SW 1271 (cell line): ENCODE measurements at places on chromosomes 5 and 9.

DNA sequence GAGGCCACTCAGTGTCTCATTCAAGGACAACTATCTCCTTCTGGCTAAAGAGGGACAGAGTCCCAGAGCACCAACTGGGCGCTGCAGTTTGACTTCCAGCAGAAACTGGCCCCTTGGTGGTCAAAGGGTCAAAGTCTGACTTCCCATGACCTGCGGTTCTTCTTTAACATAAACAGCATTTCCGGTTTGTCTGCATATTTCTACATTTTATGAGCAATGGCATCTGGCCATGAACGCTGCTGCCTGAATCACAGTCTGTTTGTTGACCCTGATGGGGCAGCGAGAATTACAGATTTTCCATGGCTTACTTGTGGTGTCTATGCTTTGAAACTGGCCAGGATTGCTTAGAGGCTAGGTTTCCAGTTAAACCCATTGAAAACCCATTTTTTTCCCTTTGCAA, 1.3 kb downstream of the TNFSF15 start:
- no peak for DNase-seq

- no peak for DNase-seq
Observed at GRCh38 chr5:53782620-53783019, 222.2 kb downstream of the NDUFS4 start.

DNA sequence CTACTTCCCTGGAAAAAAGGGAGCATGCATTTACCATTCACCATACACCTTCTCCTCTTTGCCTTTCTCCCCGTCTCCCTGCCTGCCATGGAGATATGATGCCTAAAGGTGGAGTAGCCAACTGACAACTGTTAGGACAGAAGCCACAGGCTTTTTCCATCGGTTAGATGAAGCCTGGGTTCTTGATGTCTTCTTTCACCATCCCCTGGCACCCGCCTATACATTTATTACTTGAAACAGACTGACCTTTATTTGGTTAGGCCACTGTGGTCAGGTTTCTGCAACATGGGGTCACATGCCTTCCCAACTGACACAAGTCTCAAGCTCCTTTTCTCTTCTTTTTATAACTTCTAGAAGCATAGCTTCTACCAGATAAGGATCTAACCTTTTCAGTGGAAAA, 7.1 kb downstream of the LCP2 start:
- no peak for DNase-seq

DNA sequence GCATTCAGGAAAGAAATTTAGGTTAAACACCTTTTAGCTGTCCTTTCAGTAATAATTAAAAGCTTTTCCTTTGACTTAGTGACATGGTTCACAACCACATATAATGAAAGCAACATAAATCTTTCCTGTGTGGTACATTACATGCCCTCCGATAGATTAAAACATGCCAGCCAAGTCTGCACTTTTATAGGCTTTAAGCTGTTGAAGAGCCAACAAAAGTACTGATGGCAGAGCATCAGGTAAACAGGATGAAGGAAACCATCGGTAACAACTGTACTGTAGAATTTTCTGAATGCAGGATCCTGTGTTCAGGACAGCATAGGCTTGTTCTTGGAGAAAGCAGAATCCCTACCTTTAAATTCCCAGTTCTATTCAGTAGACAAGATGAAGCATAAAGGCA, 226.6 kb downstream of the MLLT3 start:
- DNase-seq, result no peak

DNA sequence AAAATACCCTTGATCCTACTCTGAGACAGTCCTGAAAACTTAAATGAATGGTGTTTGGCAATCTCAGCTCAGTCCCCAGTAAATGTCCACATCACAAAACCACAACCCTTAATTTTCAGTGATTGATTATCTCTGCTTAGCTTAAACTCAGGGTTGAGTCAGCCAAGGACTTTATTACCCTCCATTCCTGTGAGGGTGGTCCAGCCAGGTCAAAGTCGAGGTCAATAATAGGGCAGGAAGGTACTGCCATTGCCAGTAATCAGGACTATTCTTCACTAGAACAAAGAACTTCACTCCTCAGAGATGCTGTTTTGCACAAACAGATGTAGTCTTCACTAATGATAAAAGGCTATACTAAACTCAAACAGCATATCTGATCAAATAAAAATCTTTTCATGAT, 499.4 kb downstream of the ISL1 start:
- no peak for DNase-seq

DNA sequence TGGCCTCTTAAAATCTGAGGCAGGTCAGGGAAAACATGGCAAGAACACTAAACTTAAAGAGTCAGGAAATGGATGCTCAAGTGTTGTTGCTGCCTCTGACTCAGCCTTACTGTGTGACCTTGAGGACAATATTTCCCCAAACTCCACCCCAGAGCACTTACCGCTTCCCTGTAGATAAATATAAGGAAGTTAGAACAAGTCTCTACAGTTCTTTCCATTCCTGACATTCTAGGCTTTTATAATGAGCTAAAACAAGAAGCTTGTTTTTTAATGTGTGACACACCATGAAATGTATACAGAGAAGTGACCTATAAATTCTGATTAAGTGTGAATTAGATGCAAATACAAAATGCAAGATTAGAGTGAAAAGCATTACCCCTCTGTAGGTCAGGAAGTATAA, 129.3 kb downstream of the GRIA1 start:
- DNase-seq, result no peak

GRCh38 chr5:155598552-155598951, 585.0 kb downstream of the KIF4B start:
- DNase-seq, result no peak

DNA sequence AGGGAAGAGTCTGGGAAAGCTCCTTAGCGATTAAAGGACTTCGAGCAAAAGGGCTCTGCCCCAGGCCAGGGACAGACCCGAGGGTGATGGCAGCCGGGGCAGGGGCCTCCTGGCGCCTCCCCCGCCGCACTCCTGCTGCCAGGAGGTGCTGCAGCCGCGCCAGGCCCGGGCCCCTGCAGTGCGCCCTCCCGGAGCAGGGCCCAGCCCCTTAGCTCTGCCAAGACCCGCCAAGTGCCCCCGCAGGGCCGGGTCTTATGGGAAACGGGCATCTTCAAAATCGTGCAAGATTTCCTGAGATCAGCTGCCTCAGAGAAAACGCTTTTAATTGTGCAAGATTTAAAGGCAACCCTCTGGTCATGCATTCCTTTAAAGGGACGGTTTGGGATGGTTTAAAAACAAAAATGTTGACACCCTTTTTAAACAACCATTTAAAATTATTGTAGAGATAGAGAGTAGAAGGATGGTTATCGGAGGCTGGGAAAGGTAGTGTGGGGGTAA, 52.4 kb downstream of the CDC14B start:
- DNase-seq, result no peak

DNA sequence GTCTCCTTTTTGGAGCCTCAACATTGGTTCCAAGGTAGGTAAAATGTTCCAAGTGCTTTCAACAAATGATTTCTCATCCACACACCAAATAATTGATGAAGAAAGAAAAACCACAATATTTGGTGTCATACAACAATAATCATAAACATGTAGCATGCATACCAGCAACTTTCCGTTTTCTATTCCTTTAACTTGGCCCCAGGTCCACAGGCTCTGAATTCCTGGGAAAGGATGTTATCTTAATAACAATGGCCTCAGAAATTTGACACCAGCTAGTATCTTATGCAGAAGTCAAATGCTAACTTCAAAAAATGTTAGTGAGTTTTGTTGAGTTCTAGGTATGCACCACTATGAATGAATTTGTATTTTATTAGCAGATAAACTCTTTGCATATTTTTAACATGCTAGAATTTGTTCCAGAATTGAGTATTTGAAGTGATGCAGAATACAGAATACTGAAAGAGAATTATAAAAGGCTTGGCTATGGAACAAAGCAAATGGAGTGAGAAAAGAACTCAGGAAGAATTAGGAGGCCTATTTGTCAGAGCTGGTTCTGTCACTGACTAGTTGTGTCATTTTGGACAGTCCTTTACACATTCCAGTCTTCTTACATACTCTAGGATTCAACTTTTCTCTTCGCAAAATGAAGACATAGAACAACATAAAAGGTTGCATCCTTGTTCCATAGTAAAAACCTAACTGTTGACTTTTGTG, 435.3 kb upstream of the TNC start:
- no peak for DNase-seq
